ENCODE measurements at places on chromosomes 12 and 14.
A peak's percentile ranks its signal among the peaks of the same experiment; 100 is the strongest.

DNA sequence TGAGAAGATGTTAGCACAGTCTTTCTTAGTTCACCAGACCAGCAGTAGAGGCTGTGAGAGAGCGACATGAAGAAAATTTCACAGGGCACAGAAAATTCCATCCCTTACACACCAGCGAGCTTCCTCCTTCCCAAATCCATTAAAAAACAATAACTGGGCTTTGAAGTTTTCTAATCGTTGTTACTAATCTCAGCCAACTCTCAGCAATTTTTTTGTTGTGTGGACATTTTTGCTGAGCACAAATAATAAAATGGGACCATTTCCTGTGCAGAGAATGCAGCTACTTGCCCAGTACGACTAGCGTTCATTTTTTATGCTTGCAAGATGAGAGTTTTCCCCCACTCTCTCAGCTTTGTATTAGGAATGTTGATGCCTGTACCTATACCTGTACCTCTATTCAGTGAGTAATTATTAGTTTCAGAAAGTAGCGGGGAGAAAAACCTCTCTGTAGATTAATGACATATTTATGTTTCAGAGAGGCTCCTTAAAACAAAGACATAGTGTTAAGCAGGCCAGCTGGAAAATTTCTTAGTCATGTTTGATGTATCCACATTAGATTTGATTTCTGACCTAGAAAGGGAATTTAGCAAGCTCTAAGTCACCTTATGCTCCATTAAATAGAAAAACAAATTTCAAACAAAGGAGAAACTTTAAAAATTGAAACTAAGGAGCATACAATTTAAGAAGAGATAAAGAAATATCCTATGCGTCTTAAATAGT, 146.5 kb downstream of the SRGAP1 start:
- no peak for DNase-seq

- DNase-seq: no peak
Measured at GRCh38 chr12:50401500-50402081, 906 bp downstream of the LARP4 start.

- no peak for DNase-seq
Measured at GRCh38 chr14:51206462-51206861, 33.6 kb upstream of the TMX1 start.

DNA sequence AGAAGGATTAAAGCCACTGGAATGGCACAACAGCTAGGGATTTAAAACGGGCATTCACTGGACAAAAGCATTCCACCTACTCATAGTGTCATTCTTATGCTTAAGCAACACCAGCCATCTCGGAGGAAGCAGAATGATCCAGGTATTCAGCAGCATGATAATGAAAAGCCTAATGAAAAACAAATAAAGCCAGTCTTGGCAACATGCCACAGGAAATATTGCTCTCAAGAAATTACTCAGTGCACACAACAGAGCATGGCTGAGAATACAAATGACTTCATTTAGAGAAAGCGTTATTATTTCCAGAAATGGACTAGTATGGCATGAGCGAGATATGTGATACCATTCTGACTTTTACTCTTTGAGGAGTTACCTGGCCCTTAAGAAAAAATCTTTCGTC, 442.2 kb downstream of the APAF1 start:
- DNase-seq: peak; percentile 18

DNA sequence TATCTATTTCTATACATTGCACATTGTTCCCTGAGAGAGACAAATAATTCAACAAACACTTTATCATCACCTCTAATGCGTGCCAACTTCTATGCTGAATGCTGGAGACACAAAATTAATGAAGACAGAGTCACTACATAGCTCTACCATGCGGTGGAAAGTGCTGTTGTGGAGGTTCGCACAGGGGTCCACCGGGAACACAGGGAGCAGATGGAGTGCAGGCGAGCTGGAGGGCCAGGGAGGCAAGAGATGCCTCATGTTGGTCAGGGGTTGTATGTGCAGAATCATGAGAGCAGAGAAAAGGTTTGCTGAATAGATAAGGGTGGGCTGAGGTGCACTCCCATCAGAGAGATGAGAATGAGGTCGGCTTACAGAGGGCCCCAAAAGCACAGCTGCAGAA, 25.2 kb downstream of the FAM234B start:
- no peak for DNase-seq

DNA sequence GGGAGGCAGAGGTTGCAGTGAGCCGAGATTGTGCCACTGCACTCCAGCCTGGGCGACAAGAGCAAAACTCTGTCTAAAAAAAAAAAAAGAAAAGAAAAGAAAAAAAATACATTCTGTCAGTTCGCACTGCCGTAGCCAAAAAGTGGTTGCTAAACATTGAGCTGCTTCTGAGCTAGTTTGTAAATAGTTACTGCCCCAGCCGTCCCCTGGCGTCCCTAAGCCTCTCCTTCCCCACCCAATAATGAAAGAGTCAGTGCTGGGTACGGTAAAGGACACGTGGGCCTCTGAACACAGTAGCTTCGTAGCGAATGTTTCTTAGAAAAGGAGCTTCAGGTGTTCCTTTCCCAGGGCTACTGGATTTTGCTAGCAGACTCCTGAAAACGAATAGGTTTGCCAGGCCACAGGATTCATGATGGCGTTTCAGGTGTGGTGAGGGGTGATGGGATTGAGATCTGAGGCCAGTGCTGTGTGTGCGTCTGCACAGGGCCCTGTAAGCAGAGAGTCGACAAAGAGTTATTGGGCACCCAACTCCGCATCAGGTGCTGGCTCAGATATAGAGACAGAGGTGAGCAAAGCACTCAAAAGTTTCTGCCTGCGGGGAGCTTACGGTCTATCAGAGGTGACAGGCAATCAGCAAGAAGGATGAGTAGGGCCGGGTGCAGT, 94.1 kb downstream of the LGMN start:
- no peak for DNase-seq

GRCh38 chr12:117046011-117046369, 53.2 kb downstream of the TESC start:
- no peak for DNase-seq

GRCh38 chr12:109626378-109627115, 53.0 kb downstream of the MVK start:
- DNase-seq: no peak

DNA sequence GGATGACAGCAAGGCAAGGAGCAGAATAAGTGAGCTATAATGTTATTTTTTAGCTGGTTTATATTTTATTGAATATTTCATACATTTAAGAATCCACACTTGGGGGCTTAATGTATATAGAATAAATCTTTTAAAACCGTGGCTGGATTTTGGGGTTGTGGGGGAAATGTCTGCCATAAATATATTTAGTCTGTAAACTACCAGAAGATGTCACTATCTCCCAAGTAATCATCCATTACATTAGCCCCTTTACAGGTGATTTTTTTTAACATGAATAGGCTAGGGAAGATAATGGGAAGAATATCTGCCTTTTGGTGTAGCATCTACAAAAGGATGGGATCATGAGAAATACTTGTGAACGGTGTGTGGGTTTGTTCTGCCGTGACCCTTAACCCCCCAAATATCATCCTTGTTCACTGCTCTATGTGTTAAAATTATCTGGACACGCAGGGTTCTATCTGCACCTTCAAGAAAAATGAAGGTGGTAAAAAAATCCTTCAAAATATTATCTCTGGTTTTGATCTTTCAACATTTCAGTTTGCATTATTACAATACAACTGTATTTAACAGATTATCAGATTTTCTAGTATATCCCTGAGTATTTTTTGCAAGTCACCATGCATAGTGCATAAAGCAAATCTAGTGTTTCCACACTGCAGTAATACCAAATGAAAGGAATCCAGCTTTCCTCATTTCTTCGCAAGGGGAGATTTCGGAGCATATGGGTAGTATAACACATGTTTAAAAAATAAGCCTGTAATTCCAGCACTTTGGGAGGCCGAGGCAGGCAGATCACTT, 8.0 kb upstream of the SLC17A8 start:
- no peak for DNase-seq

GRCh38 chr12:26870491-26871419, 37.8 kb upstream of the ITPR2 start:
- peak; percentile 33 for DNase-seq

GRCh38 chr12:78060186-78060585, 229.5 kb downstream of the NAV3 start:
- DNase-seq: no peak

DNA sequence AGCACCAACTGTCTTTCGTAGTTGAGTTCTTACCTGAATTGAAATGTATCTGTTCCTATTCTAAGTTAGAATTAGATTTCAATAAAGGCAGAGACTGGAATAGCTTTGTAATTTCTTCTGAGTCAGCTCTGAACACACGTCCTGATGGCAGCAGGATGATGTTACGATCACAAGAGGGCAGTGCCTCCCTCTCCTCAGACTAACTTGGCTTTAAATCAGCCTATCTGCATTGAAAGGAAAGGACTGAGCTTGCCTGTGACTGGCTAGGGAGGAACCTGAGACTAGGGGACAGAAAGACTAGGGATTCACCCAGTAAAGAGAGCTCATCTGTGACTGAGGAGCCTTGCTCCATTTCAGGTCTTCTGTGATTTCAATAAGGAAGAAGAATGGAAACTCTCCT, 323.7 kb upstream of the OR4E1 start:
- no peak for DNase-seq

GRCh38 chr14:85437148-85437547, 92.8 kb upstream of the FLRT2 start:
- DNase-seq: no peak

GRCh38 chr14:100051543-100051942, 13.7 kb upstream of the EVL start:
- no peak for DNase-seq

DNA sequence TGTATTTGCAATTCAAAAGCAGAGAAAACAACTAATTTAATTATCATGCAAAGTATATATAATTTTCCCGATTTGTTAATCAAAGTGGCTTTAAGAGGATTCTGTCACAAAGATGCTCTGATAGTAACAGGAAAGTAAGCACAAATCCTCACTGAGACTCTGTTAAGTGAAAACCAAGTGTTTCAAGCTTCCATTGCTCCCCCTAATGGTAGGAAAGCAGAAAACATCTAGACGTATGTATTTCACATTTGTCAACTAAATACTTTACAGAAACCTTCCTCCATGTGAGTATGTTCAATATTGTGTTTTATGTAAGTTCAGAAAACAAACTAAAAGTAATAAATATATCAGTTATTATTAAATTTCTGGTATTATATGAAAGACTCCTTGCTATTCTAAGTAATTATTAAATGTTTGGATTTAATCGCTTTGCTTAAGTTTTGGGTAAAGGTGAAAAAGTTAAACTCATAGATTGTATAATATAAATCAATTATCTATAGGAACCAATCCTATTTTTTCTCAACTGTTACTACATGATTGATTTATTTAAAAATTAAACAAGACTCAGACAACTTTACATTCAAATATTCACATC, 1.5 kb upstream of the NTS start:
- no peak for DNase-seq

DNA sequence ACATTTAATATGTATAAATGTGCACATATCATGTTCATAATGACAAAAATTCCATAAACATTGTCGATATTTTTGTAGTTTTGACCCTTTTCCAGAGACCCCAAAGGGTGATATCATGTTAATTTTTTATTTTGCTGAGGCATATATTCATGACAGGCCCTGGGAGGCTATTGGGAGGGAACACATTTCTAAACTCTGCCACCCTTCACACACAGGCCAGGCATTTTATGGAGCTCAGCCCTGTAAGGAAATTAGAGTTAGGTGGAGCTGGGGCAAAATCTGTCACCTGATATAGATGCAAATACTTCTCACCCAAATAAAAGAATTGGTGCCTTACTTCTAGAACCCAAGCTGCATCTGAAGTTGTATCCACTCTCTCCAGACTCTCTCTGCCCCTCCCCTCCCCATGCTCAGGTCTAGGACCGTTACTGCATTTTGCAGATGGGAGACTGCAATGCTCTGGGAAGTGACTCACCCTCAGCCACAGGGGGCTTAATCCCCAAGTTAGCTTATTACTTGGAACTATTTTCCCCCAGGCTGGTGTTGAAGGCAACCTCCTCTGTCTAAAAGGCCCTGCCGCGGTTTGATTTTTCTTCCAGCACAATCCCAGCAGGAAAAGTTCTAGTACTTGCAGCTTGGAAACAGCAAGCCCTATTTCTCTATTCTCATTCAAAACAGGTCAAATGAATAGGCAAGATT, 238.9 kb downstream of the EMP1 start:
- DNase-seq: no peak

DNA sequence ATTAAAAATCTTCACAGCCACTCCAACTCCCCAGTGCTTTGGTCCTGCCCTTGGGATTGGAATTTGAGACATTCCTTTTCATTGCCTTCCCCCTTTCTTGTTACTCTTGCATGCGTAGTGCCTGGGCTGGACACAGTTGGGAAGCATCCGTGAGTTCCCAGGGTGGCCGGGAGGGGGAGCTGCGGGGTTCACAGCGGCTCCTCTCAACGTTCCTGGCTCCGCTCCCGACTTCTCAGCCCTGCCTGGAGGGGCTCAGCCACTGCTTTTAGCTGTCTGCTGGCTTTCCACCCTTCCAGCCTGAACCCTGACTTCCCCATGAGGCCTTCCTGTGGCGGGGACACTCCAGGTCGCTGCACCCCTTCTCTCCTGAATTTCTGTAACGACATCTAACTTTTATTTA, 3.2 kb downstream of the TEX52 start:
- DNase-seq: peak; percentile 65

- DNase-seq: no peak
Measured at GRCh38 chr12:127885954-127886750, 380.8 kb upstream of the TMEM132C start.

DNA sequence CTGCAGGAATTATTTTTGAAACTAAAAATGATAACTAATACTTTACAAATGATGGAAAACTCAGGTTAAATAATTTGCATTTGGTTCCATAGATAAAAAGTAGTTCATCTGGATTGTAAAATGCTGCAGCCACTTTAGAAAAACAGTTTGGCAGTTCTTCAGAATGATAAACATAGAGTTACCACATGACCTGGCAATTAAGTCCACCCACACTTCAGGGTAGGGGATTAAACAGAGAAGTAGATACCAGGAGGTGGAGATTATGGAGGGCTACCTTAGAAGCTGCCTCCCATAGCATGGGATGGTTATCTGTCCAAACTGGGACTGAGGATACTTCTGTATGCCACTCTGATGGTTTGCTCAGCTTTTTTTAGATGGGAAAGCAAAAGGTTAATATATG, 22.2 kb downstream of the ARF6 start:
- DNase-seq: no peak

DNA sequence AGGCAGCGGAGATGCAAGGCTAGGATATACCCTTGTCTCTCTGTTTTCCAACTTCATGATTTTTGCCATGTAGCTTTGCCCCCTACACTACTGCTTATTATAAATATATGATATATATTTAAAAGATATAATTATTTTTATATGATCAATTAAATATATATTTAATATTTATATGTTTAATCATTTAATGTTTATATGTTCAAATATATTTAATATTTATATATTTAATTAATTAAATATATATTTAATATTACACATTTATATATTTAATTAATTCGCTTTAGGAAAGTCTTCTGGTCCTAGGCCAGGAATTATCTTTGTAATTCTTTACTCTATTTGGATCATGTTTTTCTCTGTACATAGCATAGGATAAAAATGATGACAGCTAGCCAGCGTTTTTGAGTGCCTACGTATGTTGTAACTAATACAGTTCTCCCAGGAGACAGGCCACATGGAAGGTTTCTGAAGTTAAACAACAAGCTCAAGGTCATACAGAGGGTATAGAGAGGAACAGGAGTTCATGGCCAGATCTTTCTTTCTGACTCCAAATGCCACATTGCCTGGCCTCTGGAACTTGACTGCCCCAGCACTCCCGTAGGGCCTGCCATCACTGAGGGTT, 192.5 kb downstream of the KCNA5 start:
- no peak for DNase-seq
